ENCODE measurements at places on chromosomes 3 and 15.
A peak's percentile ranks its signal among the peaks of the same experiment; 100 is the strongest.

GRCh38 chr3:56322862-56323261, 145.4 kb downstream of the ERC2 start:
- no peak for DNase-seq

DNA sequence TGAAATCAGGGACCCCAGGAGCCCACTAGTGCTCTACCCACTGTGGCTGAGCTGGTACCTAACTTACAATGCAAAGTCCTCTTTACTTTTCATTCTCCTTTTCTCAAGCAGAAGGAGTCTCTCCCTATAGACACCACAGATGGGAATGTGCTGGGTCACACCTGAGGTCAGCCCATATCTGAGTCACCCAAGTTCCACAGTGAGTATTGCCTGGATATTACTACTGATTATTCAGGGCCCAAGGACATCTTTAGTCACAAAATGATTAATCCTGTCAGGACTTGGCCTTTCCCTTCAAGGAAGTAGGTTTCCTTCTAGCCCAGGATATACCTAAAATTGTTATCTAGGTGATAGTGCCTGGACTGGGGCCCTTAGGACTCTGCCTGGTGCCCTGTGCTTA, 1305.2 kb downstream of the SI start:
- DNase-seq: no peak

- DNase-seq: no peak
Observed at GRCh38 chr15:44695294-44695693, 15.8 kb downstream of the PATL2 start.

- DNase-seq: no peak
Observed at GRCh38 chr3:53188136-53188685, 27.2 kb downstream of the PRKCD start.

GRCh38 chr3:187020376-187020775, 90.0 kb downstream of the ST6GAL1 start:
- no peak for DNase-seq

- no peak for DNase-seq
Observed at GRCh38 chr3:78988324-78988723, 779.5 kb downstream of the ROBO1 start.

DNA sequence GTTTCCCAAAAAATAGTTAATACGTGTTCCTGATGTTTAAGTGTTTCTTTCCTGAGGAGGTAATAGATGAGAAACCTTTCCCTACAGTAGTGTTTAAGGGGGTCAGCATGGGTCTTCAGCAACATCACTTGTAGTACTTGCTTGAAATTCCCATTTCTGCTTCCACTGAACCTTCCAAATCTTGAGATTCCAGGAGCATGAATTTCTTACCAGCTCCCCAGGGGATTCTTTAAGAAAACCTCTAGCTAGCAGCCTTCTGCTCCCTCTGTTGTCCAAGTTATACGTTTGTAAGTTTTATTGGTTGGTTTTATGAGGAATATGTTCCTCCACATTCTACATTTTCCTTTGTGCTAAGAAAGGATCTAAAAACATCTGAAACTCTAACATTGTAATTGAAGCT, 38.2 kb upstream of the ACP3 start:
- DNase-seq: no peak

DNA sequence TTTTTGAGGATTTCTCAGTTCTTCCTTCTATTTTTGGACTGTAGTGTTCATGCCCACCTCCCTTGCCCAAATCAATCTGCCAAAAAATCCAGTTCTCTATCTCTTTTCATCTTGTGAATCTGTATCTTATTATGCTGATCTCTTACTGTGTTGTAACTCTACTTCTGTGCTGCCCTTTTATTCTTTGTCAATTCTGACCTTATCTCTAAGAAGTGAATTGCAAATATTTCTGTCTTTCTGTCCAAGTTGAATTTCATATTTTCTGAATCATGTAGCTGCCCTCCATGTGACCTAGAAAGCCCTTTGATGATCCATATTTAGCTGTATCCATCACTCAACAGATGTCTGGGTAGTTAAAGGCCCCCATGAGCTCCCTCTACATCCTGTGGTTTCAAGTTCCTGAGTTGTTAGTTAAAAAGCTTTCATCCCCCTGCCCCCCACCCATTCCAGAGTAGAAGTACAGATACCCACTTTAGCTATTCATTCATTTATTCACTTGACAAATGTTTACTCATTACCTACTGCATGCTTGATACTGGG, 33.6 kb upstream of the ETV5 start:
- DNase-seq: no peak

DNA sequence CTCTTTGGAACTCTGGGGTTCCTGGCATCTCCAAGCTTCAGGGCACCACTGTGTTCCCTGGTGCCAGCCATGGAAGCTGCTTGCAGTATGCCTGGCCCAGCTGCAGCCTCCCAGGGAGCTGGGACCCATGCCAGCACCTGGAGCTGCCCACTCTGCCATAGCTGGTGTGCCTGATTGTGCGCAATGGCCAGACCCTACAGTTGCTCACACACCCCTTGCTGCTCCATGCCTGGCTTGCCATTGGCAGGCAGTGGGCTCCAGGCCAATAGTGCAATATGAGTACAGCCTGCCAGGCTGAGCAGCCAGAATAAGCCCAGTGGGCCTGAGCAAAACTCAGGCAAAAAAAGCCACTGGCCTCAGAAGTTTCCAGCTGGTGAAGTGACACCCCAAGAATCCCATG, 43.8 kb upstream of the LRRFIP2 start:
- DNase-seq: no peak

- peak; percentile 58 for DNase-seq
Observed at GRCh38 chr3:24519368-24520100, 24.9 kb upstream of the THRB start.

- no peak for DNase-seq
Observed at GRCh38 chr15:84143753-84144314, 91.7 kb upstream of the GOLGA6L4 start.

GRCh38 chr3:67686069-67686468, 31.7 kb upstream of the SUCLG2 start:
- peak; percentile 4 for DNase-seq

GRCh38 chr15:68546318-68546717, 32.5 kb upstream of the CORO2B start:
- no peak for DNase-seq

GRCh38 chr3:46127503-46127902, 80.6 kb downstream of the CCR1 start:
- DNase-seq: peak; percentile 80

- DNase-seq: peak; percentile 47
Observed at GRCh38 chr3:186901135-186901734, 29.1 kb upstream of the ST6GAL1 start.

DNA sequence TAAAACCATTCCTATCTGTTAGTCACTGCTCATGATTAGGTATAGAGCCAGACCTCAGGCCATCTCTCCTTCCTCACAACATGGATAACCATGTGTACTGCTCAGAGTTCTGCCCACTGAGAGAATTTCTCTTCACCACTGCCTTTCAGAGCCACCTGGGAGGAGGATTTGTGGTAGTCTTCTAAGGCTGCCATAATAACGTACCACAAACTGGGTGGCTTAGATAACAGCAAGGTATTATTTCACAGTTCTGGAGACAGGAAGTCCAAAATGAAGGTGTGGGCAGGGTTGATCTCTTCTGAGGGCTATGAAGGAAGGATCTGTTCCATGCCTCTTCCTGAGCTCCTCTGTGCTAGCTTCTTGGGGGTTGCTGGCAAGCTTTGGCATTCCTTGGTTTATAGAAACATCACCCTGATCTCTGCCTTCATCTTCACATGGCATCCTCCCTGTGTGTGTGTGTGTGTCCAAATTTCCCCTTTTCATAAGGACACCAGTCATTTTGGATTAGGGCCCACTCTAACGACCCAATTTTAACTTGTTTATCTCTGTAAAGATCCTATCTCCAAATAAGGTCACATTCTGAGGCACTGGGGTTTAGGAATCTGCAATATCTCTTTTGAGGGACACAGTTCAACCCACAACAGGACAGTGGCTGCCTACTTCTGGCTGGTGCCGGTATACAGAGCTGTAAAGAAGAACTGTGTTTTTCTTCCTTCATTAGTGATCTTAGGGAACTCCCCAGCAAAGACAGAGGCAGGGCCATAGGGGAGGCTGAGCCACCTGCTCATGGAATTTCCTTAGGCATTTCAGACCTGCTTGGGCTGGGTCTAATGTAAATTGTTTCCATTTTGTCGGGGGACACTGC, 42.1 kb upstream of the NOX5 start:
- no peak for DNase-seq

- DNase-seq: no peak
Observed at GRCh38 chr3:24526640-24527212, 32.1 kb upstream of the THRB start.

DNA sequence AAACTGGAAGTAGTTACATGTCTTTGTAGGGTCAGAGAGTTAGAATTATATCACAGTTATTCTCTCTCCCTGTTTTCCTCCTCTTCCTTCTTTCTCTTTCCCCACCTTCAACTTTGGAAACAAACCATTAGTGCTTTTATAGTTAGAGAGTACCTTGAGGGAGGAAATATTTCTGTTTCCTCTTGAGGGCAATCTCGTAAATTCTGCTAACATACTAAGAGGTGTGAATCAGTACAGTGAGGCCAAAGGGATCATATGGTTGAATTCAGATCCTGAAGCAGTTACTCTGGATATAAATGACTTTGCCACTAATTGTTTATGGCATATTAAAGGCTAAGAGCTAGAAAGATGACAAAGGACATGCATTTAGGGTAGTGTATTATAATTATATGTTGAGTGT, 60.3 kb upstream of the CCNL1 start:
- no peak for DNase-seq

DNA sequence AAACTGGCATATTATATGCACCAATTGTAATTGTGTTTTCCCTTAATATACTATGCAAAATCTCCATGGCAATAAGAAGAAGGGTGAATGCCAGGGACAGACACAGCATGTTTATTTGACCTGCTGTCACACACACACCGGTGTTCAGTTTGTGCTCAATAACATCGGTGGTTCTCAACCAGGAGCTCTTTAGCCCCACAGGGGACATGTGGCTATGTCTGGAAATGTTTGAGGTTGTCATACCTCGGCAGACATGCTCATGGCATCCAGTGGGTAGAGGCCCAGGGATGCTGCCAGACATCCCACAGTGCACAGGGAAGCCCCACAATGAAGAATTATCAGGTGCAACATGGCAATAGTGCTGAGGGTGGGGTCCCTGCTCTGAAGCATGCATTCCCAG, 38.2 kb downstream of the GLB1 start:
- DNase-seq: no peak

DNA sequence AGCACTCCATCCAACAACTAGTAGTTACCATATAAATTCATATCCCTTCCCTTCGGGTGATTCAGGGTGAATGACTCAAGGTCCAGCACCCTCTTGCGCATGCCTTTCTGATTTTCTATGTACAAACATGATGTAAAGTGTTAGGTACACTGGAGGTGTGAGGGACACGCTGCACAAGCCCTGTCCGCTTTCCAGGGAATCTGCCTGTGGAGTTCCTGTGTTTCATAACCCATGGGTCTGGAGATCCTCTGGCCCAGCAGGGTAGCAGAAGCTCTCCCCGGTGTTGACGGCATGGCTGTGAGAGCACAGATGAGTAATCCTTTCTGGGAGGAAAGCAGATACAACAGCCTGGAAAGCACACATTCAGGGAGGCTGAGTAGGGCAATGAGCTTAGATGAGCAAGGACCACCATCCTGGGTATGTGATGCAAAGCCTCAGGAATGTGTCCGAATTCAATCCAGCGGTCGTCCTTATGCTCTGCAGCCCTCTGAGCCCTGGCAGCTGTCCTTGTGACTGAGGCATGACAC, 142.9 kb upstream of the TP63 start:
- DNase-seq: no peak

GRCh38 chr3:73072634-73073033, 11.2 kb downstream of the EBLN2 start:
- no peak for DNase-seq

DNA sequence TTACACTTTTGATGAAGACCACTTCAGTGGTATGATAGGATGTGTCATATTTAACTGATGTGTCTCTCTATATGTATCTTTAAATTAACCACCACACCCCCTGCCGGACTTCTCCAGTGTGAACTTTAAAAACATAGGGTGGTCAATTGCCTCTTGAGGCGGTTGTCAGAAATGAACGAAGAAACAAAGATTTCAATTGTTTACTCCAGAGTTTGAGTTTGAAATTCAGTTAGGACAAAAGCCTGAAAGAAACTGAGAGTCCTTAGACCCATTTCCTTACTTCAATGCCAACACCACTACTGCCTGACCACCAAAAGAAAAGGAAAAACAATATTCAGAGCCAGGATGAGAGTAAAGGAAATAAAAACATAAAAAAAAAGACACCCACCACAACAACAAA, 40.2 kb downstream of the VGLL3 start:
- DNase-seq: no peak

GRCh38 chr3:187497052-187497451, 128.9 kb downstream of the RTP4 start:
- no peak for DNase-seq

DNA sequence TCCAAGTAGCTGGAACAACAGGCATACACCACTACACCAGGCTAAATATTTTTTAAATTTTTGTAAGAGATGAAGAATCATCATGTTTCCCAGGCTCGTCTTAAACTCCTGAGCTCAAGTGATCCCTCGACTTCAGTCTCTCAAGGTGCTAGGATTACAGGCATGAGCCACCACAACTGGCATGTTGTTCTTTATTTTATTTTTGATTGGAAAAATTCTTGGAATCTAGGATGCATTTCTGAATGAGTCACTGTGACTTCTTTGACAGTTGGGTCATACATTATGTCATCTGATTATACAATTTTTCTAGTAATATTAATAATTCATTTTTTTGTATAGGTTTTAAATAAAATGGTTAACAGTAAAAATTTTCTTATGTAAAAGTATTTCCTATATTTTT, 870.2 kb downstream of the SI start:
- DNase-seq: no peak

DNA sequence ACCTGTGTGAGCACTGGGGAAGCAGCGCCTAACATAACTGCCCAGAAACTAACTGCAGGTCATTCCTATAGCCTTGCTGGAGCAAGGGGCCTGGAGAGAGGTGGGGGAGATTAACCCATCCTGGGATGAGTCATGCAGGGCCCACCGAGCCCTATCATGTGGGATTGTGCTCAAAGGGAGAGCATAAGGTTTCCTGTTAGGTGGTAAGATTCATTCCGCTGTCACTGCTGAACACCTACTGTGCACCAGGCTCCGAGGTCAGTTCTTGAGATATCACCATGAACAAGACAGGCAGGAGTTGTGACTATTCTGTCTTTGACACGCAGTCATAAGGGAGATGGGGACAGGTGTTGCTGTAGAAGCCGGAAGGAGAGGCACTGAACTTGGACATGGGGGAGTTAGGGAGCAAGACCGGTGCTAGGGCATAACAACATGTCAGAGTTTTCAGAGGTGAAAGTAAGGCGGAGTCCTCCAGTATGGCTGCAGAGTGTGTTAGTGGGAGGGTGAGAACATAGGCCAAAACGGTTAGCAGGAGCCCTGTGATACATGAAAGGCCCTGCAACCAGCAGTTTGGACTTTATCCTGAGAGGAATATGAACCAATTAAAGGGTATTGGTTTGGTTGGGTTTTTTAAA, 2.4 kb downstream of the SLC25A38 start:
- DNase-seq: no peak

GRCh38 chr3:196093317-196094111, 11.6 kb upstream of the TFRC start:
- DNase-seq: no peak

- DNase-seq: no peak
Observed at GRCh38 chr3:156694536-156694935, 20.1 kb downstream of the TIPARP start.

- no peak for DNase-seq
Observed at GRCh38 chr3:44865272-44866035, 3.7 kb downstream of the TMEM42 start.

- DNase-seq: peak; percentile 38
Observed at GRCh38 chr3:8638994-8639658, 5.5 kb downstream of the SSUH2 start.
